Cerebellar nuclear complex (tissue), 1 donor: ENCODE measurements at places on chromosomes 16 and 17.

DNA sequence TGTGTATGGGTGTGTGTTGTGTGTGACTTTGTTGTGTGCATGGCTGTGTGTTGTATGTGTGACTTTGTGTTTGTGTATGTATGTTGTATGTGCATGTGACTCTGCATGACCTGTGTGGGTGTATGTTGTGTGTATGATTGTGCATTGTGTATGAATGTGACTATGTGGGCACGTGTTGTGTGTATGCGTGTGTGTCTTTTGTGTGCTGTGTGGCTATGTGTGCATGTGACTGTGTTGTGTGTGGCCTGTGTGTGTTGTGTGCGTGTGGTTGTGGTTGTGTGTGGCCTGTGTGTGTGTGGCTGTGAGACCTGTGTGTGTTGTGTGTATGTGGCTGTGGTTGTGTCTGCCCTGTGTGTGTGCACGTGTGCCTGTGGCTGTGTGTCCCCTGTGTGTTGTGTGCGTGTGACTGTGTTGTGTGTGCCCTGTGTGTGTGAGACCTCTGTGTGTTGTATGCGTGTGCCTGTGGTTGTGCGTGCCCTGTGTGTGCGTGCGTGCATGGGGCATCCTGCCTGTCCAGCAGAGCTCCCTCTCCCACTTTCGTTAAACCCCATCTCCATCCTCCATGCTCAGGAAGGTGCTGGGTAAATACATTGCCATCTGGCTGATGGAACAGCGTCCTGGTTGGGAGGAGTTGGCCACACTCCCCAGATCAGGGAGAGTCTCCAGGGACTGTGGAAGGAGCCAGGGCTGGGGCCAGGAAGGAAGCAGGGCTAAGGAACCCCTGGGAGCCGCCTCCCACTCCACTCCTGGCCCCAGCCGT lies 90.1 kb upstream of the GSE1 start:
- no peak for DNase-seq

DNA sequence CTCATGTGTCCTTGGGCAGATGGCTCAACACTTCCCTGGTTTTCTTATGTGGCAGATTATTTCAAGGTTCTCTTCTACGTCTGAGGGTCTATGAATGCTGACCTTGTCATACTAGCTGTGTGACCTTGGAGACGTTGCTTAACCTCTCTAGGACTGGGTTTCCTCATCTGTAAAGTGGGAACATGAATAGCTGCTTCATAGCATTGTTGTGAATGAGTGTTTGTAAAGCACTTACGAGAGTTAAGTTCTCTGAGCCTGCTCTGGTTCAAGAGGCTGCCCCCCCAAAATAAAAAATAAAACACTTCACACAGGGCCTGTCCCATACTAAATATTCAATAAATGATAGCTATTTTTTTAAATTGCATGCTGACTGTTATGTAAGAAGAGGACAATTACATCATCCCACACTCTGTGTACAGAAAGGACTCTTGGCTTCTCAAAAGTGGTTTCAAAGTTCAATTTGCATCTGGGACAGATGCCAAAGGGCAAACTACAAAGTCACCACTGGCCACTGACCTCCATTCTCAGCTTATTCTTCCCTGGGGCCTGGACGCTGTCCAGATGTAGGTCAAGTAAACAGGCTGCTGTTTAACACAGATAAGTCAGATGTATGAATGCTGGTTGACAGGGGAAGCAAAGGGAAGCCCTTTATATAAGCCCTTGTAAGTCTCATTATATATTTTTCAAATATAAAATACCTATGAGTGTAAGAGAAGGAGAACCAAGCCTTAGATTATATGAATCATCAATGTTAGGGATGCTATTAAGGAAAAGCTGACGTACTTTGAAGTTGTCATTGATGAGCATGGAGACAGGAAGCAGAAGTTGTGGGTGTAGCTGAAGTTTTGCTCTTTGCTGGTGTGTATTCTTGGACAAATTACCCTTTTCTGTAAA lies 15.4 kb upstream of the NDEL1 start:
- no peak for DNase-seq

DNA sequence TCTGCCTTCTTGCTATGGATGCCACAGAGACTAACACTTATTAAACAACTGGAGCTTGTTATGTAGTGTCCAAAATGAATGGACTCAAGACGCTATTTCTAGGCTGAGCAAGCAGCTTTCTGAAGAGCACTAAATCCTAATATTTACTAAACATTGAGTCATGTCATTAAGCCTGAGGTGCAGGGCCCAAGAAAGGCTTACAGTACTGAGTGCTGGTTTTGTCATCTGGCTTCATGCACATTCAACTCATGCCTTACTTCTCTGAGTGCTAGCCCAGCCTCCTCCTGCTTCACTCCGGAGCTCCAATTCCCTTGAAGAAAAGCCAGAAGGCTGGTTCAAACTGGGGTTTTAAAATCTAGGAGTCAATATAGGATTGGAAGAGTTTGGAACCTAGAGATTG lies 363.3 kb upstream of the CDH5 start:
- DNase-seq: no peak

DNA sequence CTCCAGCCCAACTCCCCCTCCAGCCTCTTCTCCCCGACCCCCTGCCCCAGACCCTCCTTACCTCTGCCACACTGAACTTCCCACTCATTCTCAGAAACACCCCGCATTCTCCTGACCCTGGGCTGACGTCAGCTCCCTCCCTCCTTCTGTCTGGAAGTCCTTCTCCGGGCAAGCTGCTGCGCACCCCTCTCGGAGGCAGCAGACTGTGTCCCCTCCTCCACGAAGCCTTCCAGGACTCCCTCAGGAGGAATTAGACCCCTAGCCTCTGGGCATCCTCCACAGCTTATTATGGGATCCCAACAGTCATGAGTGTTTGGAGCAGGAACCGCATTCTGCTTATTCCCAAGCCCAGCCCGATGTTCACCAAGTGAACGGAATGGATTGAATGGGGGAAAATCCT lies 3.4 kb upstream of the RPL38 start:
- no peak for DNase-seq

GRCh38 chr16:4639899-4640509 lies 15.4 kb downstream of the MGRN1 start:
- no peak for DNase-seq

DNA sequence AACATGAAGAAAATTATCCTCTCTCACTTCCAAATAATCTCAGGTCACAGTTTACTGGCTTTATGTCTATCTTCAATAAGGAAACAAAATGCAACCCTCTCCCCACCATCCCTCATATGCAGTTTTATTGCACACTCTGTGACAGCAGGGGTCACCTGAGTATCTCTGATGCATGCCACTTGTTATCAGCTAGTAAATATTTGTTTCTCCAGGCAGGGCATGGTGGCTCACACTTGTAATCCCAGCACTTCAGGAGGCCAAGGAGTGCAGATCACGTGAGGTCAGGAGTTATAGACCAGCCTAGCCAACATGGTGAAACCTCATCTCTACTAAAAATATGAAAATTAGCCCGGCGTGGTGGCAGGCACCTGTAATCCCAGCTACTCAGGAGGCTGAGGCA lies 61.1 kb downstream of the ADAMTS18 start:
- no peak for DNase-seq

DNA sequence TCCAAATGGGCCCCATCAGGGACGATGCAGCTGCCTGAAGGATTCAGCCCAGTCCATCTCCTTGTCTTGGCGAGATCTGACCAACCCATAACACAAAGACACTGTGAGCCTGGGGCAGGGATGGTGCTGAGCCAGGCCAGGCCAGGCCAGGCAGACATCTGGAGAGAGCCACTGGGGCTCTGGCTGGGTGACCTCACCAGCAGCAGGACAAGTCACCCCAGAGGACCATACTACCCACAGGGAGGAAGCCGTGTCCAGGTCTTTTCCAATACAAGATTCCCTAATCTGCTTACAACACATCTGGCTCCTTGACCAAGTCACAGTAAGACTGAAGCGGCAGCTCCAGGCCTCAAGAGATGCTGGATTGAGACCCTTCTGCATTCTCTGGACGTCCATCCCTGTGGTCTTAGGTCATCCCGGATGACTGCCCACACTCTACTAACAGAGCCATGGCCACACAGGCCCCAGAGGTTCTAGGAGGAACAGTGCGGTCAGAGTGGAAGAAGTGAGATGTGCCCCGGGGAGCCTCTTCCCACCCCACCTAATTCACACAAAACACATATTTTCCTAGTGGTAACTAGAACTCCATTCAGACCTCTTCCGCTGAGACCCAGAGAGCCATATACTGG lies 81.8 kb upstream of the RCVRN start:
- DNase-seq: no peak

DNA sequence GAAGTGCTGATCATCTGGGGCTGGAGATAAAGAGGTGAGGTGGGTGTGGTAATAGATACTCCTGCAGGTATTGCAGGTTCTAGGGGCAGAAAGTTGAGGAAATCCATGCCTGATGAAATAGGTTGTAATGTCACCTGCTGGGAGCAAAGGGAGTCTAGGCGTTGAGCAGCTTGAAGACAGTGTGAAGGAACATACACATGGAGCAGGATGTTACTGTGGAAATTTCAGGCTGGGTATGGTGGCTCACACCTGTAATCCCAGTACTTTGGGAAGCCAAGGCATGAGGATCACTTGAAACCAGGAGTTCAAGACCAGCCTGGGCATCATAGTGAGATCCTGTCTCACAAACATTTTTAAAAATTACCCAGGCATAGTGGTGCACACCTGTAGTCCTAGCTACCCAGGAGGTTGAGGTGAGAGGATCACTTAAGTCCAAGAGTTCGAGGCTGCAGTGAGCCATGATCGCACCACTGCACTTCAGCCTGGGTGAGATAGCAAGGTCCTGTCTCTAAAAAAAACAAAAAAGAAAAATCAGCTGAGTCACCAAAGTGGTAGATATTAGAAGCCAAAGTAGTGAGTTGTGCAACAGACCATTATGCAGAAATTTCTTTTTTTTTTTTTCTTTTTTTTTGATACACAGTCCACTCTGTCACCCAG lies 9.1 kb upstream of the CRYBA1 start:
- DNase-seq: no peak

DNA sequence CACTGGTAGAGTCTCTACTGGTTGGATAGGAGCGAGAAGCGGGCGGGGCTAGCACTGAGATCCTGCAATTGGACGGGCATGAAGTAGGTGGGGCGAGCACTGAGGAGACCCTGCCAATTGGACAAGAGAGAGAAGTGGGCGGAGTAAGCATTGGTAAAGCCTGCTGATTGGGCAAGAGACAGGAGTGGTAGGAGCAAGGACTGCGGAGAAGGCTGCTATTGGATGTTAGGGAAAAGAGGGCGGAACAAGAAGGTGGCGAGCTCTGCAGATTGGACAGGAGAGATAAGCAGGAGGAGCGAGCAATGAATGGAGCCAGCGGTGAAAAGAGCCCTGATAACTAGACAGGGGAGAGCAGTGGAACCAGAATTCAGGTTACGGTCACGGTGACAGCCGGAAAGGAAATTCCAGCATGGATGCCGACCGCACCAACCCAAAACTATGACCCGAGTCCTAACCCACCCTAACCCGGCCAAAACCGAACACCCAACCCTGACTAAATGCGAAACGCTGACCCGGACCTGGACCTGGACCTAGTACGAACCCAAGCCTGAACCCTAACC lies 4.8 kb downstream of the SCGB1C2 start:
- DNase-seq: no peak

GRCh38 chr16:65054457-65054856 lies 67.4 kb downstream of the CDH11 start:
- no peak for DNase-seq

DNA sequence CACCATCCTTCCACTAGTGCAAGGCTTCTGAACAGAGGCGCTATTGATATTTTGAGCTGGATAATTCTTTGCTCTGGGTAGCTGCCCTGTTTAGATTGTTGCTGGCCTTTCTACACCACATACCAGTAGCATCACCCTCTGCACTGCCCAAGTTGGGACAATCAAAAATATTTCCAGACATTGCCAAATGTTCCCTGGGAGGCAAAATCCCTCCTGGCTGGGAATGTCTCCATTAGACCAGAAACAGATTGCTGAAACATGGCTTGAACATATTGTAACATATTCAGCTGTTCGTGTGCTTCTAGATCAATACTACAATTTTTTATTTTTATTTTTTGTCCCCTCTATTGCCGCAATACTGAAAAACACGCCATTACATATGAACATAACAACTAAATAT lies 174.6 kb downstream of the ABCA8 start:
- DNase-seq: no peak

DNA sequence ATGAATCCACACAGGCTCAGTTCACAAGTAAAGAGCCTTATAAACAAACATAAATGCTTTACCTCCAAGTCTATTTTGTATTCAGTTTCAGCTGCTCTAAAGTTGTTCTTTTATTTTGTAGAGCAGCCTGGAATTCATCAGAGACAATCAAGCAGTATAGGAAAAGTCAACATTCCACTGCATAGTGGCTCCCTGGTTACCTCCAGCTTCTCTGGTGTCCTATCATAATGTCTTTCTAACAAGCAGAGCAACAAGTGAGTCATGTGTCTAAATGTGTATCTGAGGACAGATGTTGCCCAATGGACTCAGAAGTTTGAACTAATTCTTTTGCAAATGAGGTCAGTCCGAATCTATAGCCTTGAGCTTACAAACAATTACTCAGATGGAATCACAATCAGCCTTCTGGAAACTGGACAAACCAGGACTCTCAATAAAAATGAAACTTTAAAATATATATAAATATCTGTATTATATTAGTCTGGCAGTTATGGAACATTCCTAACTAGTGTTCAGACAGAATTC lies 292.0 kb upstream of the TOM1L1 start:
- DNase-seq: no peak

DNA sequence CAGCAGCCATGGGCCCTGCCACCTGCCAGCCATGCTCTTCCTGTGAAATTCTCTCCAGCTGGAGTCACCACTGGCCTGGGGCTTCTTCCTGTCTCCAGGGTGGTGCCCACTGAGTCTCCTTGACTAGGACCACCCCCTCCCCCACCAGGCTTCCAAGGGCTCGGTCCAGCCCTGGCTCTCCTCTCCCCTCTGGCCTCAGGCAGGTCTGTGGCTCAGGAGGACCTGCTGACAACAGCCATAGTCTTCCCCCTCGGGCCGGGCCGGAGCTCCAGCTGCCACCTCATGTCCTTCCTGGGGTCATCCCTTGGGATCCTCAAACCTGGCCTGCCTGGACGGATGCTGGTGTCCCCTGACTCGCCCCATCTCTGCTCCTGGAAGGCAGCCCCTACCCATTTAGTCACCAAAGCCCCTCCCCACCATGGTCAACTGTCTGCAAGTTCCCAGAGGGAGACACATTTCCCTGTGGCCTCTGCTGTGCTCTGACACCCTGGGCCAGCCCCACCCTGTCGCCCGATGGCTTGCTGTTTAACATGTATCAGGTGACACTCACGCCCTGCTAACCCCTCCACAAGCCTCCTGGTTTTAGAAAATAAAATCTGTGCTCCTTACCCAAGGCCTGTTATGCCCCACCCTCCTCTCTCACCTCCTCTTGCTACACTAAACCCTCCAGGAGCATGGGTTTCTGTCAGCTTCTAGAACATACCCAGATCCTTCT lies 186.2 kb downstream of the RBFOX3 start:
- no peak for DNase-seq
